HT1080 (cell line): ENCODE measurements at places on chromosomes 6 and 20. TPM values are rescaled to one million over a fixed set of nuclear protein-coding genes. Genes with fewer than 3 reads are reported as not detected.

- no peak for DNase-seq
Observed at GRCh38 chr6:107601406-107601805, 111.5 kb downstream of the SOBP start.

DNA sequence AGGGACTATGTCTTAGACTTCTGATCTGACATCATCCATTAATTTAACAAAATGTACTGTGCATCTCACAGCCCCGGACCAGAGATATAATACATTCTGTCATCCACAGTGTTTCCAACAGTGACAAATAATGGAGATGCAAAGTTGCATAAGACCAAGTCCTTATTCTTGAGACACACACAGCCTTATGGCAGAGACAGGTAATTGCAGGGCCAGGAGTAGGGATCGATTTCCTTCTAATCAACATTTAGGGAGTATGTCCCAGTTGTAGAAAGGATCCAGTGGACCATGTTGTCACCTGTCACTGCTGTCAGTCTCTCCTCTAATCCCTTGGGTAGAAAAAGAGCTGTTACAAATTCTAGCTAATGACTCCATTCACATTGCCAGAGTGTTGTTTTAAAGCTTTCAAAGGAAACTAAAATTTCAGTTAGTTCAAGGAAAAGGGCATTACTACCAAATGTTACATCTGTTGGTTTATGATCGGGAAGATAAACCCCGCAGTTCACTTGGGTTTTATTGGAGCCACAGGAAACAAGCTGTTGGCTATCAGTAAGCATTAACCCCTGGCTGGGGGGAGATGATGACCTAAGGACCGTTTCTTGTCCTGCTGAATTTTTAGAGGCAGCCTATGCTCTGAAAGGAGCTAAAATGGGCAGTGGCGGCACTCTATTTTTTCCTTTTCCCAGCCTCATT is 111.4 kb upstream of the ATXN1 start:
- DNase-seq = no peak

- DNase-seq = no peak
Observed at GRCh38 chr20:44454306-44454963, 21.2 kb upstream of the TTPAL start.

- DNase-seq = no peak
Observed at GRCh38 chr6:162907876-162908481, 180.2 kb downstream of the PACRG start.

- DNase-seq = no peak
Observed at GRCh38 chr6:39075807-39076622, 27.4 kb downstream of the GLP1R start.

- DNase-seq = no peak
Observed at GRCh38 chr6:16623731-16624130, 137.5 kb downstream of the ATXN1 start.

- DNase-seq = no peak
Observed at GRCh38 chr6:42530751-42531150, 33.1 kb upstream of the UBR2 start.

- DNase-seq = no peak
Observed at GRCh38 chr6:148573922-148574321, 172.9 kb upstream of the UST start.

DNA sequence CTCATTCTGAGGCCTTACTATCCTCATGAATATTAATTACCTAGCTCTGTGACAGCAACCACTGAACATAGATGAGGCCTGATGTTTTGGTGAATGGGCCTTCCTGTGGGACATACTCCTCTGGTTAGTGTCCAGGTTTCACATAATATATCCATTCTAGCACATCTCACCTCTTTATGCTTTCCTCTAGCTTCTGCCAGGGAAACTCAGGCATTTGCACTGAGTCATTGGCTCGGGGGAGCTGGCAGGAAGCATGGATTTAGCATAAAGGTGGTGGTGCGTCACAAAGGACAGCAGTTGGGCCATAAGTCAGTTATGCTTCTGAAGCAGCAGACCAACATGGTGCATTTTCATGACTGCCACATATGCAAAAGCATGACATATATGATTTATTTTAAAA is 37.5 kb upstream of the TMEM170B start:
- DNase-seq = peak; percentile 91

The WFDC5 gene
- total RNA-seq = not detected in 2 replicates

The SPTLC3 gene
- 6.5 and 8.6 TPM in 2 replicates for total RNA-seq

The UNC5CL gene
- 0.16 and 0.37 TPM in 2 replicates for total RNA-seq

The PRL gene
- total RNA-seq = not detected in 2 replicates

The PTCRA gene
- not detected in 2 replicates for total RNA-seq

The FAM83C gene
- not detected in 2 replicates for total RNA-seq
